Kidney (tissue), 22 donors: ENCODE measurements at places on chromosomes 11 and 22. TPM values are rescaled to one million over a fixed set of nuclear protein-coding genes. Genes with fewer than 3 reads are reported as not detected.

NFRKB gene
- 25.2 TPM for total RNA-seq

GRCh38 chr11:124211321-124211720, 28.2 kb downstream of the OR10D3 start:
- no peak for DNase-seq

- no peak for DNase-seq
Observed at GRCh38 chr11:131979364-131979763, 608.9 kb downstream of the NTM start.

GRCh38 chr11:113724778-113725177, 18.7 kb upstream of the TMPRSS5 start:
- DNase-seq: no peak

PAX6 gene
- total RNA-seq: not detected

- no peak for DNase-seq
Observed at GRCh38 chr11:114929351-114930000, 251.1 kb downstream of the NXPE2 start.

DNA sequence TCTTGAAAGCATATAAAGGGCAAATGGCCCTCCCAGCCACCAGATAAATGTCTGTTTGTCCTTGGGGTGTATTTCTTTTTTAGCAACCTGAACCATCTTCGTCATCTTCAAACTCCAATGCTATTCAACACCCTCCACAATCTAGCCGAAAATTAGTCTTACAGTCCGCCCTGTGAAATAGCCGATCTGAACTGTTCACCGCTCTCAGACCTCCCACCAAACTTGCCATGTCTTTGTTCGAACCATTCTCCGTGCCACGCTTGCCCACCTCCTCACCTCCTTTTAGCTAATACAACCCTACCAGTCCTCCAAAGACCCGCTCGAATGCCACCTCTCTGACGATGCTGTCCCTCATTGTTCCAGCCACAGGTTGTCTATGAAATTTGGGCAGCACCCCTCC, 46.0 kb downstream of the SC5D start:
- no peak for DNase-seq

MMP10 gene
- total RNA-seq: not detected

DNA sequence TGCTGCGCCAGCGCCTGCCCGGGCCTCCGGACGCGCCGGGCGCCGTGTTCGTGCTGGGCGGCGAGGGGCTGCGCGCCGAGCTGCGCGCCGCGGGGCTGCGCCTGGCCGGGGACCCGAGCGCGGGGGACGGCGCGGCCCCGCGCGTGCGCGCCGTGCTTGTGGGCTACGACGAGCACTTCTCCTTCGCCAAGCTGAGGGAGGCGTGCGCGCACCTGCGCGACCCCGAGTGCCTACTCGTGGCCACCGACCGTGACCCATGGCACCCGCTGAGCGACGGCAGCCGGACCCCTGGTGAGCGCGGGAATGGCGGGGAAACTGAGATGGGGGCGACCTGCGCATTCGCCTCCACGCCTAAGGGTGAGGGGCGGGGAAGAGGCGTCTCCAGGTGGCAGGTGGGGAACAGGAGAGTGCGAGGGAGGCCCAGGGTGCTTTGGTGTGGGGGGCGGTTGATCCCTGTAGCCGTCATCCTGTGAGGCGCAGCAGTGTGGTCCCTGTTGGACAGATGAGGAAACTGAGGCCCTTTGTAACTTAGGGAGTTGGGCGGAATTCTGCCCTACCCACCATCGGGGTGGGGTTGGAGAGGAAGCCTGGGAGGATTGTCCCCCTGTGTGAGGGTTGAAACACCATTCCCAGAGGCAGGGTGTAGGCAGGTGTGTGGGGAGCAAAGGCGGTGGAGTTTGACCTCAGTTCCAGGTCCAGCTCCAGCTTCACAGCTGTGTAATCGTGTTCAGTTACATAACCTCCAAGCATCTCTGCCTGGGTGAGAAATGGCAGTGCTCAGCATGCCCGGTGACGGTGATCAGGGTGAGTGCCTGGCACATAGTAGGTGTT, 758 bp downstream of the PDXP start:
- DNase-seq: no peak

DNA sequence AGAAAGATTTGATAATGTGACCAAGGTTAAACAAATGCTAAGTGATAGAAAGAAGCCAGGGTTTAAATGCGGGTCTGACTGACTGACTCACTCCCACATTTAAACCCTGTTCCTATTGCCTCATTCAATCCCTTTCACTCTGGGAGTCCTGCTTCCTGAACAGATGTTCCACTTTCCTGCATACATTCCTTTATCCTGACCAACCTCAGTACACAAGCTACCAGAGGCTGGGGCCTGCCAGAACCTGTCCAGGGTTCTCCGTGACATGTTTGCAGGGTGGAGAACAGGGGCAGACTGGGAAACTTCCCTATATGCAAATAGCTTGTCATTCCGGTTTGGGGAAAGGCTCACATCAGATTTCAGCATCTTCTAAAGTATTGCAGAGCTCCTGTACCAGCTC, 3.0 kb upstream of the ANKK1 start:
- DNase-seq: no peak

- DNase-seq: peak; percentile 89
Observed at GRCh38 chr22:23225724-23226496, 45.6 kb downstream of the BCR start.

GRCh38 chr22:32754413-32755041, 47.0 kb upstream of the TIMP3 start:
- no peak for DNase-seq

DNA sequence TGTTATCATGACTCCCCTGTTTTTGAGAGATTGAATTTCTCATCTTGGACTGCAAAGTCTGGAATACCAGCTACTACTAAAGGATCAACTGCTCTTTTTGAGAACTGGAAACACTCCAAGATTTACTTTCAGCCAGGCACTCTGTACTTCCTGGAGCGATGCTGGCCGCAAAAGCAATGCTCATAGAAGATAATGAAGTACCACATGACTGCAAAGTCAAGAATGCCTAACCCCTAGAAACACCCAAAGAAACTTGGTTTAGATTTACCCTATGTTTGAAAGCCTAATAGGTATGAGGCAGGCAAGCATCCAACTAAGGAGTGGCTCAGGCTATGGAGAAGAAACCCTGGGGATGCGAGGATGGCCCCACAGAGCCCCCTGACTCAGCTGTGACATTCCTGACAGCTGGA, 47.7 kb upstream of the ARHGAP20 start:
- no peak for DNase-seq

DNA sequence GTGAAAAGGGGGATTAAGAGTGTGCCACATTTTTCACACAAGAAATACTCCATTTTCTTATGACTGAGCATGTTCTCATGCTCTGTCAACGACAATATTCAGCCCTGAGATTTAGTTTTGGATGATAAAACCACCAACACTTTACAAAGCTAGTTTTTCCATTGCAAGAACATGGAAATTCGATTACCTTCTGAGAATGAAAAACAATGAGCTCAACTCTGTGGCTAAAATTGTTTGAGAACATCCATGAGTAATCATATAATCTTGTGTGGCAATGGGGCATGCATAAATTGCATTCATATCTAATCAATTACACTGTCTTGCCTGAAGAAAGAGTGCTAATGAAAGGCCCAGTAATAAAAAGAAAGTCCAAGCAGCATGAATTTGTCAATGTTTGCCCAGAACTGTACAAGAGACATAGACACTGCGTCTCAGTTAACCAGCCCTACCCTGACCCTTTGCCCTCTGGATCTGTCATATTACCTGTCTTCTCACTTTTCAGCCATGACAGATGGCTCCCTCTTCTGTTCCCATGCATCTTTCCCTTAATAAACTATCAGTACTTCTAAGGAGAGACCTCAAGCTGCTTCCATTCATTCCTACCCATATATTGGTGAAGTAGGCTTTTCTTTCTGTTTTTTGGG, 253.4 kb downstream of the FAM76B start:
- DNase-seq: no peak

FDXACB1 gene
- 2.6 TPM for total RNA-seq

DNA sequence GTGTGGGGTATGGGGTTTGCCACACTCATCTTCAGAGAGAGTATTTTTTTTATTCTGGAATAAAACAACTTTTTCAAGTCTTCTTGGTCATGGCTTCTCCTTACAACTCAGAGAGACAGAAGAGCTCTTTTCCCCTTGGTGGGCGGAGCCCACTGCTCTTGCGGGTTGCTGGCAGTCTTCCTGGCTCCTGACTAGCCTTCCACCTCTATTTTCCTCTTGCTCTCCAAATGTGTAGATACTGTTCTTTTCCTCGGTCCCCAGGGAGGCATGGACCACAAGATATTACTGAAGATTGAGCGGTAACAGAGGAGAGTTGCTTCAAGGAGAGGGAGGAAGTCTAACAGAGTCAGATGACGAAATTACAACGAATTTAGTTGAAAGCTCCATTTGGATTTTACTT, 210.6 kb downstream of the NTM start:
- no peak for DNase-seq

- no peak for DNase-seq
Observed at GRCh38 chr11:73249304-73249703, 22.8 kb upstream of the P2RY6 start.

OR52H1 gene
- 0.57 TPM for total RNA-seq

PLEKHA7 gene
- 65.7 TPM for total RNA-seq

SLC37A2 gene
- 6.1 TPM for total RNA-seq

DNA sequence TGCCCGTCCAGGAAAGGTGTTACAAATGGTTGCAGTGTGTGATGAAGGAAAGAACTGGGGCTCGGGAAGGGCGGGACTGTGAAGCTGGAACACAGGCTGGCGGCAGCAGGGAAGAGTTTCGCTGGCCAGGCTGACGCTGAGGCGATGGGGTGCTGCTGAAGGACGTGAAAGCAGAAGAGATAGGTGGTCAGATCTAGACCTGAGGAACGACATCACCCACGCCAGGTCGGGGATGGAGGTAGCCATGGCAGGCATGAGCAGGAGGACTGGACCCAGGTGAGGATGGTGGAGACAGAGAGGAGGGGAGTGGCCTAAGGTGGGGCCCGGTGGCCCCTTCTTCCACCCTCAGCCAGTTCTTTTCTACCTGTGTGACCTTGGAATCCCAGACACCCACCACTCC, 9.1 kb downstream of the CDC42EP2 start:
- DNase-seq: no peak

DNA sequence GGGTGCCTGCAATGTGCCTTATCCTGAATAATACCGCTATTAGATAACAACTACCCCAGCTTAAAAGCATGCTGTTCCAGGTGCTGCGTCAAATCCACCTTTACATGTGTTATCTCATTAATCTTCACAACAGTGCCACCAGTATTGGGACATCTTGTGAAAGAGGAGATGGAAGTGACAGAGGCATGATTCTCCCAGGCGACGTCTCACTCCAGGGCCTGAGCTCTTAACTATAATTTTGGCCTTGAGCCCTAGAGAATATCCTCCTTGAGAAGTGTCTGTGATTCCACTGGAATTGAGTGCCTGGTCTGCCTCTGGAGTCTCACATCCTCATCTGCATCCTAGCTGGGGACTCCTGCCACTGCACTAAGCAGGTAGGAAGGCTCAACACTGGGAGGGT, 43.8 kb downstream of the RPL27A start:
- DNase-seq: no peak

- peak; percentile 96 for DNase-seq
Observed at GRCh38 chr22:38201711-38202436, at the start of gene MAFF. Gene MAFF (plus strand): TSS chr22:38201994. CDS start chr22:38213854, 11,860 bp downstream.

GRCh38 chr11:94924612-94925011, 48.7 kb downstream of the CWC15 start:
- DNase-seq: no peak

DNA sequence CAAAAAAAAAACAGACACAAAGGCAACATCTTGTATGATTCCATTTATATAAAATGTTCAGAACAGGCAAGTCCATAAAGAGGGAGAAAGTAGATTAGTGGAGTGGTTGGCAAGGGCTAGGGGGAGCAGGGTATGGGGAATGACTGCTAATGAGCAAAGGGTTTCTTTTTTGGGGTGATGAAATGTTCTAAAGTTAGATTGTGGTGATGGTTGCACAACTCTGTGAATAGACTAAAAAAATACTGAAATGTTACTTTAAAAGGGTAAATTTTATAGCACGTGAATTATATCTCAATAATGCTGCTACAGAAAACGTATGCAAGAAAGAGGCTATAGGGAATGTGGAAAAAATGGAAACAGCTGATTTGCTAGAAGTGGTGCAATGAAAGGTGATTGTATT, 155.1 kb downstream of the TENM4 start:
- DNase-seq: no peak

GRCh38 chr22:17491090-17491640, 72.1 kb upstream of the SLC25A18 start:
- DNase-seq: no peak

GRCh38 chr11:44483919-44484610, 81.4 kb upstream of the CD82 start:
- DNase-seq: no peak

GRCh38 chr11:69799582-69799981, 19.6 kb downstream of the FGF3 start:
- peak; percentile 33 for DNase-seq

SRRD gene
- total RNA-seq: 22.8 TPM

RPS13 gene
- total RNA-seq: 735 TPM

DNA sequence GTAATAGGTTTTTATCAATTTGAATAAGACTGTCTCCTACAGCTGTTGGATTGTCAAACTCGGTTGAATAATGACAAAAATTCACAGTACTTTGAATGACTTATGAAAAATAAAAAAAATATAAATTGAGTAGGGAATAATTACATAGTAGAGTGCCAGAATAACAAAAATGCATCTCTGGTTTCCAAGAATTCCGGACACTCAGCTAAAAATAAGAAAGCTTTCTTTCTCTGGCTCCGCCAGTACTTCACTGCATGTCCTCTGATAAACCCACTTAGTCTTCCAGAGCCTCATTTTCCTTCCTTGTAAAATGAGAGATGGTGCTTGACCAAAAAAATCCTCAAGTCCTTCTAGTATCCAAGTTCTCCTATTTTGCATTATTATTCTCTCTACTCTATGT, 374.6 kb upstream of the LUZP2 start:
- no peak for DNase-seq

DNA sequence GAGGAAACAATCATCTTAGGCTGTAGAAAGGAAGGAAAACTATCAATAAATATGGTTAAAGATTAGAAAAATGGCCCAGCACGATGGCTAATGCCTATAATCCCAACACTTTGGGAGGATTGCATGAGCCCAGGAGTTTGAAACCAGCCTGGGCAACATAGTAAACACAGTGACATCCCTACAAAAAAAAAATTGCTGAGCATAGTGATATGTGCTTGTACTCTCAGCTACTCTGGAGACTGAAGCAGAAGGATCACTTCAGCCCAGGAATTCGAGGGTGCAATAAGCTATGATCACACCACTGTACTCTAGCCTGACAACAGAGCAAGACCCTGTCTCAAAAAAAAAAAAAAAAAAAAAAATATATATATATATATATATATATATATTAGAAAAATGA, 54.9 kb downstream of the ARFGAP2 start:
- DNase-seq: no peak

GRCh38 chr11:29025001-29025400, 916.8 kb downstream of the METTL15 start:
- no peak for DNase-seq

GRCh38 chr11:111782109-111782741, 16.0 kb upstream of the PPP2R1B start:
- DNase-seq: no peak

- peak; percentile 66 for DNase-seq
Observed at GRCh38 chr11:15071556-15072255, 1.7 kb upstream of the CALCB start.
